ENCODE measurements at places on chromosomes 4 and X. TPM values are rescaled to one million over a fixed set of nuclear protein-coding genes. Genes with fewer than 3 reads are reported as not detected.

CXorf51A gene
- not detected for total RNA-seq

- DNase-seq: no peak
These were observed 84.8 kb downstream of the TIGD2 start for GRCh38 chr4:89196056-89196674.

- no peak for DNase-seq
These were observed 129.0 kb upstream of the KCNIP4 start for GRCh38 chr4:22077571-22077970.

DNA sequence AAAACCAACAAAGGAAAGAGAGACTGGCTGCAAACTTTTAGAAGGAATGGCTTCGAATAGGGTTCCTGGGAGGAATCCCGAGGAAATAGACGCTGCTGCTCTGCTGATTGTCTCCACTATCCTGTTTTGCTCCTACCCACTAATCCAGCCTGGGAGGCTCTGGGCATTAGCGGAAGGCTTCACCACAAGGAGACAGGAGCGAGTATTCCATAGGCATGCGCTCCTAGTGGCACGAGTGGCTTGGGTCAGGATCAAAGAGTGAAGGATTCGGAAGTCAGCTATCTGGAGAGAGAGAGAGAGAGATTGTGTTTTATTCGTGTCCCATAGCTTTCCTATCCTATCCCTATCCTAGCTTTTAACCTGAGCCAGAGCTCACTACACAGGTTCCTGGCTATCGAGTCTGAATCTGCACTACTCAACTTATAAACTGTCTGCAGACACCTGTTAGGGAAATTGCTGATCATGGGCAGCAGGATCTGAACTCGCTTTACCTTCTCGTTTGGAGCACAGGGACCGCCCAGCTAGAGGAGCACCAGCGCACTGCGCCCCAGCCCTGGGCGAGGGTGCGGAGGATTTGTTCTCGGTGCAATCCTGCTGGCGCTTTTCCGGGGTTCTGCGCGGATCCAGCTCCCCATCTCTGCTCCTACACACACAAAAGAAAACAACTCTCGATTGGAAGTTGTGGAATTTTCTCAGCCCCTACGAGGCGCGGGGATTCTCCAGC is 740 bp upstream of the NPY2R start:
- no peak for DNase-seq

DNA sequence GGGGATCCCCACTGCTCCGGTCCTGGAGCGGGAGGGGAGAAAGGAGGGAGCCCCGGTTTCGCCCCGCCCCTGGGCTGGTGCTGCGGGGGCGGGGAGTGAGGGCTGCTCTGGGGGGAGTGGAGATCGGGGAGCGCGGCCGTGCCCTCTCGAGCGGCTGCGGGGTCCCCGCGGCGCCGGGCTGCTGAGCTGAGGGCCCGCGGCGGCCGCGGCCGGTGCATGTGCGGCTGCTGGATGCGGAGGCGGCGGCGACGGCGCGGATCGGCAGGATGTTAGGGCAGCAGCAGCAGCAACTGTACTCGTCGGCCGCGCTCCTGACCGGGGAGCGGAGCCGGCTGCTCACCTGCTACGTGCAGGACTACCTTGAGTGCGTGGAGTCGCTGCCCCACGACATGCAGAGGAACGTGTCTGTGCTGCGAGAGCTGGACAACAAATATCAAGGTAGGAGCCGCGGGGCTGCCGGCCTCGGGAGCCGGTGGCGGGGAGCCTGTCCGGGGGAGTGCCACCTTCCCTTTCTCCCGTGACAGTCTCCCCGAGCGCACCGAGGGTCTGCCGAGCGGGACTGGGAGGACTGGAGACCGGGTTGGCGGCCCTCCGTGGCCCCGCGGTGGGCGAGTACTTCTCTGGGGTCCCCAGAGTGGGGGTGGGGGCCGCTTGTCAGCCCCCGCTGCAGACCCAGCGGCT is at the start of gene ING2:
ING2 (plus strand) TSS at position 129 of the 681 bp plus-strand sequence; CDS start at position 267, 138 bp downstream.
- DNase-seq: no peak

DNA sequence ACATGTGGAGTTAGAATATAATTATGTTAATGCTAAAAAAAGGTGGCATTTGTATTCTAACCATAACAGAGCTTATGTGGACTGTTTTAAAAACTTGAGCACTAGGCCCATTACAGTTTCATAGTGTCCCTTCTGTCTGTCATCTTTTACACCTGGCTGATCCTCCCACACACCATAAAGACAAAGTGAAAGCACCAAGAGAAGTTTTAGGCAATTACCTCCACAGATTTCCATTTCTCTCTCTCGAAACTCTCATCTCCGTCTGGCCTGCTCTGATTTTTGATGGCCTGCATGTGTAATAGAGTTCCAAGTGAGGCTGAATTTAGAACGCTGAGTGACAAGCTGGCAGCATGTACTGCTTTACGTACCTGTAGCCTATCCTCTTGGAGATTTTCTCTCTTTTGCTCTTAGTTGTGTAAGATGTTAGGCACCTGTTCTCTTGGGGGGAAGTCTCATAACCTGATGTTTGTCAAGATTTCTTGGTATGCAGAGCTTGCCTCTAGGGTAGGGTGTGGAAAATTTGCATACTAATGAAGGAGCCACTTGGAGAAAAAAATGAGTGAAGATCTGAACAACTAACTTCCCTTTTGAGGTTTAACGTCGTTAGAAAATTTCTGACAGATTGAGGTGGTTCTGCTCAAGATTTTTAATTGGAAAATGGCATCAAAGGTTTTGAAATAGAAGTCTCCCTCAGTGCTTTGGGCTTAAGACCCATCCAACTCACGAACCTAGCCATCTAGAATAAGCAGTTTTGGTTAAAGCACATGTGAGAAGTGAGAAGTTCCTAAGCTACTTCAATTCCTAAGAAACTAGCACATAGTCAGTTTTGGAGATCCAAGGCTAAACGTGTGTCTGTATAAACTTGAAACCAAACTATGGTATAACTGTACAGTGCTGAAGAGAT is 57.6 kb upstream of the RAP1GDS1 start:
- no peak for DNase-seq

GRCh38 chr4:25783126-25783525 is 79.7 kb downstream of the SEL1L3 start:
- DNase-seq: no peak

DNA sequence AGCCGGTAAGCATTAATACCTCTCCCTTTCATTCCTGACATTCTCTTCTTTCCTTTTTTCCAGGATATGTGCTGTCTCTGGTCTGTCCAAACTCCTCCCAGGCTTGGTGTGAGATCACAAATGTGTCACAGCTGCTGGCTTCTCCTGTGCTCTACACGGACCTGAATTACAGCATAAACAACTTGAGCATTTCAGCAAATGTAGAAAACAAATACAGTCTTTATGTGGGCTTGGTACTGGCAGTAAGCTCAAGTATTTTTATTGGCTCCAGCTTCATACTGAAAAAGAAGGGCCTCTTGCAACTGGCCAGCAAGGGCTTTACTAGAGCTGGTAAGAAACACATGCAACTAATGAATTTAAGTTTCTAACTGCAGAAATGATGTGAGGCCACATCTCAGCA is 8.4 kb downstream of the NIPAL1 start:
- DNase-seq: peak; percentile 33

ITIH6 gene
- not detected for total RNA-seq

ARX gene
- total RNA-seq: not detected

GRCh38 chr4:11214281-11214680 is 214.4 kb downstream of the HS3ST1 start:
- no peak for DNase-seq

TMPRSS11F gene
- not detected for total RNA-seq

GRCh38 chr4:15003401-15003890 is 1.2 kb downstream of the CPEB2 start:
- DNase-seq: peak; percentile 19

RTL9 gene
- 0.56 TPM for total RNA-seq

DNA sequence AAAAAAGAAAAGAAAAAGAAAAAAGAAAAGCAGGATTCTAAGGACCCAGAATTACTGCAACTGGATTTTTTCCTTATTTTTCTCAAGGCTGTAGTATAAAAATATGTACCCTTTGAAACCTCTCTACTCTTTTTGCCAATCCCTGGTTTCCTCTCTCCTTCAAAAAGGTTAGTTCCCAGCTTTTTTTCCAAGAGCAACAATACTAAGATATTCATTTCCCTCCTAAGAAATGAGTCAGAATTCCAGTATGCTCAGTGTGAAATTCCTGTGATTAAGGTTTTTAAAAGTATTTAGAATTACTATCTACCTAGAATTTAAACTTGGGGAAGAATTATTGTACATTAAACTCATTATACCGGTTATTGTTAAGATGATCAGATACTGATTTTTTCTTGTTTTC is 22.0 kb downstream of the SMIM14 start:
- DNase-seq: no peak

DNA sequence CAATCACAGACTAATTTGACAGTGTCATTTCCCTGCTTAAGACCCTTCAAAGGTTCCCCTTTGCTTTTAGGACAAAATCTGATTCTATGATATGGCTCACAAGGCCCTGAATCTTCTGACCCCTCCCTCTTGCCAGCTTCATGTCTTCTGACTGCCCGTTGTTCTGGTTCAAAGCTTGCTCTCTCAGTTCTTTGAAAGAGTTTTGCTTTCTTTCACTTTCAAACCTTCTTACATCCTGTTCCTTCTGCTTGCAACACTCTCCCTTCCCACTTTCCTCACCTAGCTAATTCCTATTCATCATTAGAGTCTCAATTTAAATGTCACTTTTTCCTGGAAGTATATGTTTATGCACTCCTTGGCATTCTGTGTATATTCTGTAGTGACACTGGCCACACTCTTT is 299.2 kb downstream of the IDS start:
- no peak for DNase-seq

GRCh38 chr4:2138846-2139500 is 79.8 kb downstream of the NAT8L start:
- DNase-seq: no peak

Measured in IMR-90 (cell line).